ENCODE measurements at places on chromosomes 12 and 14.

- no peak for DNase-seq
Observed at GRCh38 chr14:106802413-106803364, 1276.3 kb downstream of the TMEM121 start.

DNA sequence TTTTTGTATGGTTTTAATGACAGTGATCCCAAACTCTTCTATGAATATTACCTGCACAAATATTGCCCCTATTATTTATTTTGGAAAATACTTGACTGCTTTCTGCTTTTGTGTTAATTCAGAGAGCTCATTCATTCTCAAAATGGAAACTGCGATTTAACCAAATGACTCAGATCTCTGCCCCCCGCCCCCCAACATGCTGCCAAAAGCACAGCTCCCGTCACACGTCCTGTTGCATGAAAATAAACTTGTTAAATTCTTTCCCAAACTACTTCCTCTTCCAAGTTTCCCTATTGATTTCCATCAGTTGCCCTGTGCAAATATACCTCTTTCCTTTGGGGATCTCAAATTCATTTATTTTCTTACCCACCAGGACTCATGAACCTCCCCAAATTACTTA is 18.0 kb upstream of the NRDE2 start:
- DNase-seq: no peak

GRCh38 chr12:17079251-17079909 is 473.4 kb upstream of the LMO3 start:
- no peak for DNase-seq

- no peak for DNase-seq
Observed at GRCh38 chr14:89378119-89378518, 38.9 kb downstream of the FOXN3 start.

DNA sequence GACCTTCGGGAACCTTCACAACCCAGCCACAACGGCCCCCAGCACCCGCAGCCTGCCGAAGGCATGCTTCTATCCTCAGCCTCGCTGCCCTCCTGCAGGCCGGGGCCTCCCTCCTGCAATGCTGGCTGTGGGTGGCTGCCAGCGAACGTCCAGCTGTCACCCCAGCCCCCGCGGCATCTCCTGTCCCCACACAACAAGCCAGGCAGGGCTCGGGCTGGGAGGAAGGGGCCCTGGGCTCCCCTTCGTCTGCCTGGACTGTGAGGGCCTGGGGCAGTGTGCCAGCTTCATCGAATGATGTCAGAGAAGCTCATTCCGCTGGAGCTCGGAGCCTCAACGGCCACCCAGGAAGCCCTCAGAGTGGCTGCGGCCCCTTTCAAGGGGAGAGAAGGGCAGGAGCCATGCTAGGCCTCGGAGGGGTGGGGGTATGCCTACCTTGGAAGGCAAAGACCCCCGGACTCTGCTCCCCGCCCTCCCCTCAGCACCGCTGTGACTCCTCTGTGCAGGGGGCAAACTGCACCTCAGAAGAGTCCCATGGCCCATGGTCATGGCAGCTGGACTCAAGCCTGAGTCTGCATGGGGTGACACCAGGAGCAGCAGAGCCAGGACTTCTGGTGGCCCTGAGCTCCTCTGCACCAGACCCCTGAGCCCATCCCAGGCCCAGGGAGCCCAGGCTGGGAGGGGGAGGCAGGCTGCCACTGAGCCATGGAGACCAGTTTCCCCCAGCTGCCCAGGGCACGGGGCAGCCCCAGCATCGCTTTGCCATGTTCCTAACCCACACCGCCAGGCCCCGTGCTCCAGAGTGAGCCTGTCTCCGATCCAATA is 24.7 kb upstream of the C14orf180 start:
- no peak for DNase-seq

DNA sequence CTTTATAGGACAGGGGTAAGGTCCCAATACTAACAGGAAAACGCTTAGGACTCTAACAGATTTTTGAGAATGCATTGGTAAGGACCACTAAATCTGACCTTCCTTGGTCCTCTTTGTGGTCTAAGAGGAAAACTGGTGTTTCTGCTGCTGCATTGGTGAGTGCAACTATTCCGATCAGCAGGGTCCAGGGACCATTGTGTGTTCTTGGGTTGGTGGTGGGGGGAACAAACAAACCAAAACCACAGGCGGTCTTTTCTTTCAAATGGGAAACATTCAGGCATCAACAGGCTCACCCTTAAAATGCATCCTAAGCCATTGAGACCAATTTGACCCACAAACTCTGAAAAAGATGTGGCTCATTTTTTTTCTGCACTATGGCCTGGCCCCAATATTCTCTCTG is 20.7 kb downstream of the EPYC start:
- DNase-seq: no peak

- no peak for DNase-seq
Observed at GRCh38 chr12:130768120-130768519, 52.0 kb upstream of the RIMBP2 start.

GRCh38 chr14:48738186-48738925 is 847.8 kb downstream of the RPS29 start:
- DNase-seq: no peak

GRCh38 chr14:92819011-92819597 is 25.0 kb downstream of the GOLGA5 start:
- DNase-seq: no peak

Measured in activated CD4-positive, alpha-beta T cell treated with anti-CD3 and anti-CD28 coated beads for 1 hour (primary cell).